ENCODE measurements at places on chromosomes 2 and 18. TPM values are rescaled to one million over a fixed set of nuclear protein-coding genes. Genes with fewer than 3 reads are reported as not detected.

CCDC148 gene
- 0.51 TPM for polyA plus RNA-seq

ELOA2 gene
- not detected for polyA plus RNA-seq

CFAP53 gene
- polyA plus RNA-seq: 0.48 TPM

SULT1C2 gene
- not detected for polyA plus RNA-seq

SERPINB10 gene
- polyA plus RNA-seq: not detected

FOSL2 gene
- polyA plus RNA-seq: 45.0 TPM

NYAP2 gene
- polyA plus RNA-seq: not detected

MPP4 gene
- 3.5 TPM for polyA plus RNA-seq

TMEM214 gene
- polyA plus RNA-seq: 70.9 TPM

UGT1A3 gene
- polyA plus RNA-seq: not detected

IL1RL1 gene
- polyA plus RNA-seq: 0.13 TPM

B3GNT7 gene
- not detected for polyA plus RNA-seq

DLGAP1 gene
- 0.29 TPM for polyA plus RNA-seq

IL36A gene
- not detected for polyA plus RNA-seq

CPLX4 gene
- not detected for polyA plus RNA-seq

MC2R gene
- polyA plus RNA-seq: not detected

UCN gene
- polyA plus RNA-seq: 1.3 TPM

CHRNG gene
- polyA plus RNA-seq: not detected
